ENCODE measurements at places on chromosomes 2 and 18.

DNA sequence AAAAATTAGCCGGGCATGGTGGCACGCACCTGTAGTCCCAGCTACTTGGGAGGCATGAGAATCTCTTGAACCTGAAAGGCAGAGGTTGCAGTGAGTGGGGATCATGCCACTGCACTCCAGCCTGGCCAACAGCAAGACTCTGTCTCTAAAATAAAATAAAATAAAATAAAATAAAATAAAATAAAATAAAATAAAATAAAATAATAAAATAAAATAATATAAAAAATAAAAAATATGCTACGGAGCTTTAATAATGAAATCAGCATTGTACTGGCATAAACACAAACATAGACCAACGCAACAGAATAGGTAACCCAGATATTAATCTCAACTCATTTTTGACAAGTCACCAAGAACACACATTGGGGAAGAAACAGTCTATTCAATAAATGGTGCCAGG is 973.4 kb upstream of the SOX11 start:
- no peak for DNase-seq

GRCh38 chr2:37753758-37754157 is 82.3 kb upstream of the CDC42EP3 start:
- DNase-seq, result no peak

DNA sequence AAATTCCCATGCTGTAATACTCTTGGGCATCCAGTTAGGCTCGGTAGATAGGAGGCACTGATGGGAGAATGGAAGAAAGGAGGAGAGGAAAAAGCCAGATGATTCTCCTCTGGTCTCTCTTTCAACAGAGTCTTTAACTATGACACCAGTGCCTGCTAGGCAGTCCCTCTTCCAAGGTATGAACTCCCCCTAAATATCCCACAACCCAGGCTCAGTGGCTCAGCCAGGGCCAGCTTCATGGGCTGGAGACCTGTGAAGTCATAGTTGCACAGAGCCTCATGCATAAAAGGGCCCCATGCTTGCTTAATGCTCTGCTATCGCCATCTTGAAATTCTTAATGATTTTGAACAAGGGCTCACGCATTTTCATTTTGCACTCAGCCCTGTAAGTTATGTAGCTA is 869.2 kb upstream of the GCFC2 start:
- DNase-seq, result no peak

DNA sequence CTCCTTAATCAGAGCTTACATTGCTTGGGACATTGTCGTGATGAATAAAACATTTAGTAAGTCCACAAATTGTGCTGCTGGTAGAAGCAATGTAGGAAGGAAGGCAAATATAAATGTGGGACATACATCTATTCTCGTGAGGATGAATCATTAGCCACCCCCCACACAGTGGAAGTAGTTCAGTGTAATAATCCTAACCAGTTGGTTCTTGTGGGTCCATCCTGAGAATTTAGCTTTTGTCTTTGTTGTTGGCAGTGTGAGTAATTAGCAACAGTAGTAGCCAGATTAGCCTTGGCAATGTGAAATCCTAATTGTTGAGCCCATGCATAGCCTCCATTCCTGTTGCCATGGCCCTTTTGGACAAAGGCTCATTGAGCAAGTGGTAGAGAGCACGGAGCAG is 532.1 kb downstream of the FBXO15 start:
- no peak for DNase-seq

- DNase-seq, result peak; percentile 49
Measured at GRCh38 chr18:13136056-13136903, 82.3 kb upstream of the LDLRAD4 start.

DNA sequence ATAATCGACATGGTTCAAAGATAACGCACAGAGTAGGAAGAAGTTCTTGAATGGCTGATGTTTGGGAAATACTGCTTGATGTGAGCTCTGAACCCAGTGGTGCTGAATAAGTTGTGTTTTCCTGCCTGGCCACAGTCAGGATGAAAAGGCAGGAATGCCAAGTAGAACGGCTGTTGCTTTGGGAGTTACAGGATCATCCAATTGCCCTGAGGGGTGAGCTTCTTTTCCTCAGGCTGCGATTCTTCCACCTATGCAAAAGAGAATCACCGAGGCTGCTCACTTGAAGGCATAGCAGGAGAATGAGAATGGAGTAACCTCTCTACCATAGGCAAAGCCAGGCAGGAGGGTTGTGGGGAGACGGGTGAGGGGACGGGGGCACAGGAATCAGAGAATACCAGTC is 14.4 kb upstream of the IGFBP2 start:
- no peak for DNase-seq

DNA sequence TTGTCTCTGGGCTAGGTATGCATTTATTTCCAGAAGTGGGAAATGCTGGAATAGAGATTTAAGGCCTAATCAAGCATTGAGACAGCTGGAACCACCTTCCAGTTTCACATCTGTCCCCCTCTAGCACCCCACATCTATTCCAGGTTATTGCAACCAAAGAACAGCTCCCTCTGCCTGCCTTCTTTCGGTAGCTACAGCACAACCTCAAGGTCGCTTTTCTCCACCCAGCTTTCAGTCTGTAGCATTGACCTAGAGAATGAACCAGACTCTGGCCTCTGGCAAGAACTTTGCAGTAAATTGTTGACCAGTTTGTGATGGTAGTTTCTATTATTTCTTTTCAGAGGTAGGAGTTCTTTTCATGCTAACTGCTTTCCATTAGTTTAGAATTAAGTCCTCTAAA is 484.2 kb downstream of the DLGAP1 start:
- no peak for DNase-seq
